ENCODE measurements at places on chromosomes 11 and 22. TPM values are rescaled to one million over a fixed set of nuclear protein-coding genes. Genes with fewer than 3 reads are reported as not detected.
A peak's percentile ranks its signal among the peaks of the same experiment; 100 is the strongest.

GRCh38 chr11:114259551-114259983 is 36.6 kb upstream of the NNMT start:
- no peak for DNase-seq

DNA sequence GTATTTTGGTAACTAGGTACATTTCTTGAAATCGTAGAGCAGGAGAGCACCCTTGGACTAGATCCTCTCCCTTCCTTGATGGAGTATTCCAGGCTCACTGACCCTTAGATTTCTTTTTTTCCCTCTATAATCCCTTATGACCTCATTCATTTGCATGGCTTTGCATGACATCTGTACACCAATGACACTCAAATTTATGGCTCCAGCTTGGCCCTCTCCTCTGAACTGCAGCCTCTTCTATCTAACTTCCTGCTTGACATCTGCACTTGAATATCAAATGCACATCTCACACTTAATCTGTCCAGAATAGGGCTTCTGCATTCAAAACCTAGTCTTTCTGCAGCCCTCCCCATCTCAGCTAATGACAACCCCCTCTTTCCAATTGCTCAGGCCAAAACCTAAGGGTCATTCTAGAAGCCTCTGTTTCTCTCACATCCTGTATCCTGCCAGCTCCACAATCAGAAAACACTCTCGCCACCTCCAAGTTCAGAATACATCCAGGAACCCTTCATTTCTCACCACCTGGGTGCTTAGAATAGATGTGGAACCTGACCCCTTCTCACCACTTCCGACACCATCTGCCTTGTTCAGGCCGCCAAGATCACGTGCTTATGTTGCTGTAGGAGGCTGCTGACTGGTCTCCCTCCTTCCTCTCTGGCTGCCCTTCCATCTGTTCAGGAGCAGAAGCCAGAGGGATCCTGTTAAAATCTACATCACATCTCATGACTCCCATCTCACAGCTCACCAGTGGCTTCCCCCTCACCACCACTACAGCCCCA is 138.9 kb upstream of the MTNR1B start:
- DNase-seq = no peak

Gene OR1S1
- not detected for total RNA-seq

GRCh38 chr11:47372422-47372821 is 5.9 kb downstream of the SPI1 start:
- no peak for DNase-seq

Gene OR2D2
- 0.94 TPM for total RNA-seq

Gene NEFH
- total RNA-seq = 7.5 TPM

GRCh38 chr11:130159657-130160497 is at the start of gene ST14:
TSS of gene ST14 (plus strand) at chr11:130159782. CDS start at chr11:130159980, 198 bp downstream.
- DNase-seq = no peak

Gene AGBL2
- total RNA-seq = 3.6 TPM

Gene MRE11
- total RNA-seq = 45.8 TPM

DNA sequence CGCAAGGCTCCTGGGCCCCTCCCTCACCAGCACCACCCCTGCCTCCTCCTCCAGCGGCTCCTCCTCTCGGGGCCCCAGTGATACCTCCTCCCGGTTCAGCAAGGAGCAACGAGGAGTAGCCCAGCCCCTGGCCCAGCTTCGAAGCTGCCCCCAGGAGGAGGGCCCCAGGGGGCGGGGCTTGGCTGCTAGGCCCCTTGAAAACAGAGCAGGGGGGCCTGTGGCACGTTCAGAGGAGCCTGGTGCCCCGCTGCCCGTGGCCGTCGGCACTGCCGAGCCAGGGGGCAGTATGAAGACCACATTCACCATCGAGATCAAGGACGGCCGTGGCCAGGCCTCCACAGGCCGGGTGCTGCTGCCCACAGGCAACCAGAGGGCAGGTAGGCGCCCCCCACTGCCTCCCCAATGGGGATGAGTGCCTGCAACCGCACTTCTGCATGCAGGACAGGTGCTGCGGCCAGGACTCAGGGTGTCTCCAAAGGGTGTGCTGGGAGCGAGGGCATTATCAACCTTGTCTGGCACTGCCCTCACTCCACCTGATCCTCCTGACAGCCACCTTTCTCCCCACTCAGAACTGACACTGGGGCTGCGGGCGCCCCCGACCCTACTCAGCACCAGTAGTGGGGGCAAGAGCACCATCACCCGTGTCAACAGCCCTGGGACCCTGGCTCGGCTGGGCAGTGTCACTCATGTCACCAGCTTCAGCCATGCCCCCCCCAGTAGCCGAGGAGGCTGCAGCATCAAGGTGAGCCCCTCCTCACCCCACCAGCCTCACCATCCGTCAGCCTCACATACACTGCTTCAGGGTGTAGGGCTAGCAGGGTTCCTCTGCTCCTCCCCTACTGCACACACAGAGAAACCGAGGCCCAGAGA is 10.2 kb downstream of the SMTN start:
- DNase-seq = no peak

GRCh38 chr11:78226684-78227680 is 38.3 kb downstream of the USP35 start:
- no peak for DNase-seq

- peak; percentile 60 for DNase-seq
These were observed 95.5 kb upstream of the PARVA start for GRCh38 chr11:12281571-12282478.

Gene SCGB1A1
- not detected for total RNA-seq

DNA sequence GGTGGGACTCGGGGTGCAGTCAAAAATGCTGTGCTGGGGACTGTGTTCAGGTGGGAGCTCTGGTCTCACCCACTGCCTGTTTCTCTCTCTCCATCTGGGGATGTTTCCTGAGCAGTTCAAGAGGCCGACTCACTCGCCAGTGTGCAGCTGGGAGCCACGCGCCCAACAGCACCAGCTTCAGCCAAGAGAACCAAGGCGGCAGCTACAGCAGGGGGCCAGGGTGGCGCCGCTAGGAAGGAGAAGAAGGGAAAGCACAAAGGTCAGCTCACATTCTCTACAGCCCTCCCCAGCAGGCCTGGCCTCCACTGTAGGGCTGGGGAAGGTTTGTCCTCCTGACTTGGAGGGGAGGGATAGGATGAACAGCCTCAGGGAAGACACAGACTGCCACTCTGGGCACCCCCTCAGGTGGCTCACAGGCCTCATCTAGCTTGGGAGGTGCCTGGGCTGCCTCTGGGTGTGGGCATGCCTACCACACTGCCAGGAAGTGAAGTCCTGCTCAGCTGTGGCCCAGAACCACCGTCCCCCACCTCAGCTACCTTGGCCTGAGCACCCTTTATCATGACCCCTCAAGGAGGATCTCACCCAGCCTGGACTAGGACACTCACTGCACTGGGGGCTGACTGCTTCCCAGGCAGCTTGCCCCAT is 13.0 kb downstream of the TUB start:
- DNase-seq = no peak

Gene CDHR5
- not detected for total RNA-seq

GRCh38 chr11:121270001-121270678 is 22.4 kb upstream of the SC5D start:
- no peak for DNase-seq

- no peak for DNase-seq
These were observed 191.7 kb downstream of the KIRREL3 start for GRCh38 chr11:126808836-126809235.

Gene OR51I2
- not detected for total RNA-seq

Gene IFITM5
- total RNA-seq = not detected

DNA sequence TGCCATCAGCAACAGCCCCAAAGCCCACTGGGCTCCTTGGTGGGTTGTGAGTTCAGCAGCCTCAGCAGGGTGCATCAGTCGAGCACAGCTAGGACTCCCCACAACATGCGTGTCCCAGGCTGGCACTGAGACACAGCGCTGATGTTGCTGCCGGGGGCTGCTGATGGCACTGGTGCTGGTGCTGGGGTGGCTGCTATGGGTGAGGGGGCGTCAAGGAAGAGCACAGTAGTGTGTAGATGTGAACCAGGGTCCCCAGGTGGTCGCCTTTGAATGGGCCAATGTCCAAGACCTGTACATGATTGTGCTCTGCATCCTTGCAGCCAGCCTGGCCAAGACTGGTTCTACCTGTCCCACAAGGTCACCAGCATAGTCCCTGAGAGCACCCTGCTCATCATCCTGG is 121.3 kb upstream of the SERPIND1 start:
- DNase-seq = no peak

DNA sequence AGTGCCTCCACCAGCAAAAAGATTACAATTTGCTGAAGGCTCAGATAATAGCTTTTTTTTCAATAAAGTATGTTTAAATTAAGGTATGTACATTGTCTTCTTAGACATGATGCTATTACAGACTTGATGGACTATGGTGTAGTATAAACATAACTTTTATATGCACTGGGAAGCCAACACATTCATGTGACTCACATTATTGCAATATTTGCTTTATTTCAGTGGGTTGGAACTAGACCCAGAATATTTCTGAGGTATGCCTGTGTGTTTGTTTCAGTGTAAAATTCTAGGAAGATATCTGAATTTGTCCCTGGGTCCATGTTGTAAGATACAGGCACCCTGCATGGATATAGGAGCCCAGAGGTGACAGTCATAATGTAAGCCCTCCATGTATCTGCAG is 120.0 kb upstream of the BDNF start:
- DNase-seq = no peak

- no peak for DNase-seq
These were observed 34.2 kb downstream of the LRRC10B start for GRCh38 chr11:61542705-61543104.

Gene NPTXR
- total RNA-seq = 1.7 TPM

DNA sequence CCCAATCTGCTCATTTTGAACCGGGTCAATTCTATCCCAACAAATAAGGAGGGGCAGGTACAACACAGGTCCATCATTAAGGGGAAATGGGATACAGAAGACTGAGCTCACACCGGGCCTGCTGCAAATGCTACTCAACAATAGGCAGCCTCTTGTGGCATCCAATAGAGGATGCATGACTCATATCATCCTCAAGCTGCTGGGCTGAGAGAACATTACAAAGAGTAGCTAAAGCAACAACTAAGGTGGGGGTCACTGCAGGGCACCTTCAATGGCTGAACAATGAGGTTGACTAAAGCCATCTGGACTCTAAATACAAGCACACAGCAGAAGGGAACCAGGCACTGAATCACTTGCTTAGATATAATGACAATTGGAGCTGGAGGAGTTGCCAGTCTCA is 130.1 kb upstream of the SYN3 start:
- DNase-seq = no peak

Gene OR51B4
- not detected for total RNA-seq

- no peak for DNase-seq
These were observed 17.6 kb downstream of the TTC12 start for GRCh38 chr11:113332023-113332422.

GRCh38 chr22:26581026-26581425 is 8.9 kb downstream of the TPST2 start:
- no peak for DNase-seq

GRCh38 chr11:82718307-82718706 is 15.4 kb downstream of the FAM181B start:
- no peak for DNase-seq

DNA sequence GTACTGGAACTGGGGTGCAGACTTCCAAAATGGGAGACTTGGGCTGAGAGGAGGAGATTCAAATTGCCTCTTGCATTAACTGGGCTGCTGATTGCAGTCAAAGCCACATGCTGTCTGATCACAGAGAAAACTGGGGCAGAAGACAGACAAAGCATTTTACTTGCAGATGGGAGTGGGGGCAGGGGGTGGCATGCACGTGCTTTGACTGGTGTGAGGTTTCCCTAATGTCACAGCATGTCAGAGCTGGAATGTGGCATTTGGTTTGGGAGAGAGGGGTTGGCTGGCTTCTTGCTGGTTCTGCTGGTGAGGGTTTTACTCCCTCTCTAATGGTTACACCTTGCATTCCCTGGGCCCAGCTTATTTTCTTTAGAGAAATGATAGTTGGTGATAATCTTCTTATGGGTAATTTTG is 2.9 kb downstream of the TUB start:
- DNase-seq = no peak

All from activated T-helper 2 cell treated with anti-CD3 and anti-CD28 coated beads, Interferon-gamma antibody, Interleukin-2, Interleukin-4, amounts not matched to agents 10 μg/mL and 5 μg/mL and 100 μg/mL, durations not matched to agents 14 hours and 24 hours and 36 hours (primary cell).